ENCODE measurements at places on chromosomes 12 and 14.

DNA sequence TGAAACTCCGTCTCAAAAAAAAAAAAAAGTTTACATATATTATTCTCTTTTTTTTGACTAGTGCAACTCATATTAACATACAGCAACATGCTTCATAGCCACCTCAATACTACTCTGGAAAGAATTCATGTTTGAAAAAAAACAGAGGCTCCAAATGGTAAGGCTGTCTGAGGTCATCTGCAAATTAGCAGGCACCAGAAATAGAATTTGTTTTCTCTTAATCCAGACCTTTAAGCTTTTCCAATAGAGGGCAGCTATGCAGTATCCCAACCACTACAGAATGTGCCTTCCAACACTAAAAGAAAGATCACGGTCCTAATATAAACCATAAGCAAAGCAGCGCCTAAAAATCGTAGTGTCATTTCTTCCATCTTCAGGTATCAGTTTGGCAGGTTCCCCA is 12.0 kb downstream of the C2CD5 start:
- no peak for DNase-seq

- no peak for DNase-seq
These were observed 96.7 kb downstream of the NUAK1 start for GRCh38 chr12:106042037-106042436.

DNA sequence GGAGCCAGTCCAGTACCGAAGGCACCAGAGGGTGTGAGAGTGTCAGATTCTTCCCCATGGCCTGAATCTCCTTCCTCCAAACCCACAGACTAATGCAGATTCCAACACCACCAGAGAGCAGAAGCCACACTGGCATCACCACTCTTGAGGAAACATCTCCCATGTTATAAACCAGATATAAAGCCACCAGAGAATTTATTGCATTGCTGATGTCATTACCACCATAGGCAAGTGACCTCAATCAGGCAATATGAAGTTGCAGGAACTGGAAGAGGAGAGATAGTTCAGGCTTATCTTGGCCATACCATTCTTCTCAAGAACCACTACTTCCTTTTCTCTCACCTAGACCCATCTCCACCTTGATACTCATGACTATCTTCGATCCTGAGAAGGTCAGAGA is 653.4 kb downstream of the TMEM121 start:
- no peak for DNase-seq

- no peak for DNase-seq
These were observed 369.8 kb downstream of the AACS start for GRCh38 chr12:125434936-125435443.

DNA sequence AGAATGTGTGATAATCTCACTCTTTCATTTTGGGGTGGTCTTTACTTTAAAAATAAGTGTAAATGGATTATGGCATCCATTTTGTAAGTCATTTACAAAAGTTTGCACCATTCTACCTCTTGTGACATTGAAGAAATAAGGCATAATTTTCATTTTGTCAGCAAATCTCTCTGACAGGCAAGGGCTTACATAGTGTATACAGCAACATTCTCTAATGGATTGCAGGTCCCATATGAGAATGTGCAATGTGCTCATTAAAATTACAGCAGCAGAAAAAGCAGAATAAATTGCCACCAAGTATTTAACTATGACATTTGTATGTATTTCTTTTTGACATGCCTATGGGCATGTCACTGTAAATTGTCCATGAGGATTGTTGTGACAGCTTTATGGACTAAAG is 223.6 kb downstream of the TMEM117 start:
- no peak for DNase-seq

- DNase-seq: no peak
These were observed 15.7 kb downstream of the KCNA5 start for GRCh38 chr12:5059358-5059757.

DNA sequence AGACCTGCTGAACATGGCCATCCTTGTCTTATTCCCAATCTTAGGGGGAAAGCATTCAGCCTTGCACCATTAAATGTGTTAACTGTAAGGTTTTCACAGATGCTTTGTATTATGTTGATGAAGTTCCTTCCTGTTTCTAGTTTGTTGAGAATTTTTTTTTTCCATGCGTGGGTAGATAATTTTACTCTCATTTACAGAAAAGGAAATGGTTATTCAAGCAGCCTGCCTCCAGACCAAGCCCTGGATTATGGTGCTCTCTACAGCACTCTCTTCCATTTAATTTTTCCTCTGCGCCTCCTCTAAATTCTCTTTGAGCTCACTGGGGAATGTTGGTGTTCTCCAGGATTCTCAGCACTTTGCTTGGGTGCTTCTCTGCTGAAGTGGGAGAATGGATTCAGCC is 179.3 kb upstream of the PZP start:
- no peak for DNase-seq

DNA sequence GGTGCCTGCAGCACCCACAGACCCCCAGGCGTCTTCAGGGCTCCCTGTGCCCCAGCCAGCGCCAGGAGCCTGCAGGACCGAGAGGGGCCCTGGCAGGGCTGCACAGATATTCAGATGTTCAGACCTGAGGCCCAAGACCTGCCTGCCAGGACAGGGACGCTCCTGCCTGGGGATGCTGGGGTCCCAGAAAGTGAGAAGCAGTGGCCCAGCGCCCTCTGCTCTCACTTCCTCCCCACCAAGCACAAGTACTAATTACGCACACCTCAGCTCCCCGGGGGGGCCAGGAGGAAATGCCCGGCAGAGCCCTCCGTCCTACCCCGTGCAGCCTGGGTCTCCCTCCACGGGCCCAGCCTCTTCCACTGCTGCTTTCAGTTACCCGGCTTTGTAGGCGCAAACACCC is 28.8 kb upstream of the INF2 start:
- DNase-seq: no peak

- no peak for DNase-seq
These were observed 679.2 kb downstream of the RPL10L start for GRCh38 chr14:45972416-45972815.

DNA sequence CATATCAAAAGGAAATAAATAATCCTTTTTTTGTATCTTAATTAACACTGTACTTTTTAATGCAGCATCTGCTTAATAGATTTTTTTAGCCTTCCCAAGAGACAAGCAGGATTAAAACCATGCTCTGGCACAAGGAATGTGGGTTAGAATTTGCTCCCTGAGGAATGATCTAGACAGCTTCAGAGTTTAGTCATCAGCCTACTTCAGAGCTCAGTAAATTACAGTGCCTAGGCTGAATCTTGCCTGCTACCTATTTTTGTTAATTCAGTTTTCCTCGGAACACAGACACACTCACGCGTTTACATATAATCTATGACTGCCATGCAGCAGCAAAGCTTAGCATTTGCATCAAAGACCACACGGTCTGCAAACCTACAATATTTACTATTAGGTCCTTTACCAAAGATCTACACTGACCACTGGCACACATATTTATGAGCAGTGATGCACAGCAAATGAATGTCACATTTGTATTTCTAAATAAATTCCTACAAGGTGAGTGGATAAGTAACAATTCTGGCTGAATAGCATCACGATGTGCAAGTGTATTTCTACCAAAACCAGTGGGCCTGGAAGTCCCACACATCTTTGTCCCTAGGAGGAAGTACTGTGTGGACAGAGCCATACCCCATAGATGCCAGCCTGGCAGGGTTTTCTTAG is 309.8 kb upstream of the TMEM132C start:
- DNase-seq: no peak

GRCh38 chr14:92646952-92647796 is 101.3 kb downstream of the LGMN start:
- no peak for DNase-seq

DNA sequence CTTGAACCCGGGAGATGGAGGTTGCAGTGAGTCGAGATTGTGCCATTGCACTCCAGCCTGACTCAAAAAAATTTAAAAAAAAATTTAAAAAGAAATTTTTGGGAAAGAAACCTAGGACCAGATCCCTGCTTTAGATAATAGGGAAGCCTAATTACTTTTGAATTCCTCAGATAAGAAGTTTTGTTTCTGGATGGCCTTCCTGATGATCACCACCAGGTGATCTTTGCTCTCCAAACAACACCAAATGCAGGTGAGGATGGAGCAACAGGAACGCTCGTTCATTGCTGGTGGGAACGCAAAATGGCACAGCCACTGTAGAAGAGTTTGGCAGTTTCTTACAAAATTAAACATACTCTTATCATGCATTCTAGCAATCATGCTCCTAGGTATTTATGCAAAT is 28.5 kb upstream of the KLC1 start:
- DNase-seq: no peak

DNA sequence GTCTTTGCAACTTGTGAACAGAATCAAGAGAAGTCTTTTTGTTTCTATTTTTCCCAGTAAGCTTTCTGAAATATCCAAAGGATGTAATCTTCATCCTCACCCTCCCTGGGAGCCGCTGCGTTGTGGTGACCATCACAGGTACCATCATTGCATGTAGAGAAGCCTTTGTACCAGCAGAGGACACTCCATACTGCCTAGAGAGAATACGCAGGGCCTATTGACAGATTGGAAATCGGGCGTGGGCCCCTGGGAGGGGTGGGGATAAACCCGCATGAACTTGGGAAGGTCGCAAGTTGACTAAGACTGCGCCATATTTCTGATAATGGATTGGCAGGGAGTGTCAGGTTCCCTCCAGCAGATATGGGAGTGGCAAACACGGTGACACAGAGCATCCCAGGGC is 12.7 kb downstream of the KRT1 start:
- no peak for DNase-seq

DNA sequence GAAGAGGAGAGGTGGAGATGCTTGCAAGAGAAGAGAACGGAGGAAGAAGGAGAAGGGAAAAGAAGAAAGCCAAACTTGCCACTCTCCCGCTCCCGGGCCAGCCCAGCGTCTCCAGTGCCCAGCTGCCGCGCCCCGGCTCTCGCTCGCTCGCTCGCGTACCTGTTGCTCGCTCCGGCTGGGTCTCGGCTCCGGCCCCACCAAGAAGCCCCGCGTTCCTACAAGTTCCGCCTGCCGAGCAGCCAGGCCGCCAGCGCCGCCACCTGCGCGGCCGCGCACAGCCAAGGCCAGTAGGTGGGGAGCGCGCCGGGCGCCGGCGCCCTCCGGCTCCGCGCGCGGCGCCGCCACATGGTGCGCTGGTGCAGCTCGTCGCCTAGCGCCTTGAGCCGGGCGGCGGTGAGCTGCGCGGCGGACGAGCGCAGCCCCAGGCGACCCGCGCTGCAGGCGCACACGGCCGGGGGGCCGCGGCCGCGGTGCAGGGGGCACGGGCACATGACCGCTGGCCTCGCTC is 370 bp downstream of the HRK start:
- no peak for DNase-seq

DNA sequence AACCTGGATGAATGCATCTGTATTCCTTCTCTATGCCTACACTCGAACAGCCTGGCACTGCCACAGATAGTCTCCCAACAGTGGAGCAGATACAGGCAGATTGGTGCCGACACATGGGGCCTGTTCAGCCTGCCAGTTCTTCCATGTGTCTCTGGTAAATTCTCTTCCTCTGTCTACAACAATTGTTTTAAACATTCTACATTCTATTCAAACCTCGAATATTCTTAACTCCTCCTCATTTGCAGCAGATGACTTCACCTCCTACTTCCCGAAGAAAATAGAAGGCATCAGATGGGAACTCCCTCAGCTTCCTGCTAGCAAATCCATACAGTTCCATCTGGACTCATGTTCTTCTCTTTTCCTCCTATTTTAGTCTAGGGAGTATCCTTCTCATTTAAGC is 43.1 kb upstream of the OTOGL start:
- no peak for DNase-seq

GRCh38 chr12:106841510-106842302 is 67.2 kb downstream of the RIC8B start:
- peak; percentile 15 for DNase-seq

- no peak for DNase-seq
These were observed 3.5 kb downstream of the FOS start for GRCh38 chr14:75282170-75282554.

DNA sequence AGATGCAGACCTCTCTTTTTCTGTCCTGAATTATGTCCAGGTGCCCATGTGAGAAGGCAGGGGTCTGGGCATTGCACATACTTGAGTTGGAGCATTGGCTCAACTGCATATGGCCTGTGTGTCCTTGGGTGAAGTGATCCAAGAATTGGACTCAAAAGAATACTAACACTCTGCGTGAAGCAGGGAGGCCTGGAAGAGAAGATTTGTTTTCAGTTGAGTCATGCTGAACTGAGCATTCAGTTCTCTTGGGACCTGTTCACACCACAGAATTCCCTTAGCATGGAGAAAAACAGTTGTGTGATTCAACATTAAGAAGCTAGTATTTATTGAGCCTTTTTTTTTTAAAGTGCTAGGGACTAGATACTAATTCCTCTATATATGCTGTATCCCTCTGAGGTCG is 164.7 kb upstream of the TBX3 start:
- no peak for DNase-seq

- DNase-seq: no peak
These were observed 63.1 kb upstream of the SLC38A2 start for GRCh38 chr12:46435625-46436024.

DNA sequence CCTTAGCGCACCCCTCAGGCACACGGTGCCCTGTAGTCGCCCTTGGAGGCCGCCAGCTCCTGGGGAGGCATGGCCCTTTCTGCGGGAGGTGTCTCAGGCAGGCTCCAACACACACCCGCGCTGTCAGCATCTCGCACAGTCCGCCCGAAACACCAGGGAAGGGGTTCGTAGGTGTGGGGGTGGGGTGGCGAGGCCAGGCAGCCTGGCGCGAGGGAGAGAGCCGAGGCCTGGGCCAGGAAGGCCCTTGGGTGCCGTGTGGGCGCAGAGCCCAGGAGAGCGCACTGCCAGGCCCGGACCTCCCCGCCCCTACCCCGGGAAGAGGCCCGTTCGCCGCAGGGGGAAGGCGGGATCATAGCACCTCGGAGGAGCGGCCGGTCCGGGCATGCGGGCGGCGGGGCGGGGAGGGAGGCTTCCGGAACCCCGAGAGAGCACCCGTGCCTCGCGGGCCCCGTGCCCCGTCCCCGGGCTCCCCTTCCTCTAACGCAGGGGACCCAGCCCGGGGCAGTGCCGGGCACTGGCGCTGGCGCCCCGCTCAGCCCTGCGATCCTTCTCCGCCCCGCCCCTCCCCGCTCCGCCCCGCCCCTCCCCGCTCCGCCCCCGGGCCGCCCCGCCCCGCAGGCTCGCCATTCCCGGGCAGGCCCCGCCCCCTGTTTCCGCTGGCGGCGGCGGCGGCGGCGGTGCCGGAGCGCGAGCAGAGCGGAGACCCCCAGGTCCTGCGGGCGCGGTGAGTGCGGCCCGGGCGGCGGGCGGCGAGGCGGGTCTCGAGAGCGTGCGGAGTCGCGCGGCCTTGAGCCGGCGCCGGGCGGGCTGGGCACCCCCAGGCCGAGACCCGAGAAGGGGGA is at the start of gene TSPAN9:
TSPAN9 (plus strand) TSS at position 650 of the 842 bp plus-strand sequence. CDS start 123,815 bp downstream, outside the sequence.
- DNase-seq: peak; percentile 62
